Fibroblast of pulmonary artery (primary cell): ENCODE measurements at places on chromosomes 3 and 15.

GRCh38 chr3:158809642-158810041 lies 7.8 kb downstream of the MFSD1 start:
- no peak for DNase-seq

- no peak for DNase-seq
These were observed 3.4 kb upstream of the EOGT start for GRCh38 chr3:69016901-69017300.

GRCh38 chr15:85331655-85332285 lies 48.6 kb upstream of the AKAP13 start:
- no peak for DNase-seq

GRCh38 chr3:44923632-44924456 lies 49.4 kb downstream of the TGM4 start:
- DNase-seq: peak; percentile 85
